ENCODE measurements at places on chromosomes 5 and 9.

- no peak for DNase-seq
These were observed 155.6 kb upstream of the VLDLR start for GRCh38 chr9:2465921-2466460.

GRCh38 chr9:112852741-112853504 lies 37.8 kb downstream of the SLC46A2 start:
- DNase-seq, result no peak

DNA sequence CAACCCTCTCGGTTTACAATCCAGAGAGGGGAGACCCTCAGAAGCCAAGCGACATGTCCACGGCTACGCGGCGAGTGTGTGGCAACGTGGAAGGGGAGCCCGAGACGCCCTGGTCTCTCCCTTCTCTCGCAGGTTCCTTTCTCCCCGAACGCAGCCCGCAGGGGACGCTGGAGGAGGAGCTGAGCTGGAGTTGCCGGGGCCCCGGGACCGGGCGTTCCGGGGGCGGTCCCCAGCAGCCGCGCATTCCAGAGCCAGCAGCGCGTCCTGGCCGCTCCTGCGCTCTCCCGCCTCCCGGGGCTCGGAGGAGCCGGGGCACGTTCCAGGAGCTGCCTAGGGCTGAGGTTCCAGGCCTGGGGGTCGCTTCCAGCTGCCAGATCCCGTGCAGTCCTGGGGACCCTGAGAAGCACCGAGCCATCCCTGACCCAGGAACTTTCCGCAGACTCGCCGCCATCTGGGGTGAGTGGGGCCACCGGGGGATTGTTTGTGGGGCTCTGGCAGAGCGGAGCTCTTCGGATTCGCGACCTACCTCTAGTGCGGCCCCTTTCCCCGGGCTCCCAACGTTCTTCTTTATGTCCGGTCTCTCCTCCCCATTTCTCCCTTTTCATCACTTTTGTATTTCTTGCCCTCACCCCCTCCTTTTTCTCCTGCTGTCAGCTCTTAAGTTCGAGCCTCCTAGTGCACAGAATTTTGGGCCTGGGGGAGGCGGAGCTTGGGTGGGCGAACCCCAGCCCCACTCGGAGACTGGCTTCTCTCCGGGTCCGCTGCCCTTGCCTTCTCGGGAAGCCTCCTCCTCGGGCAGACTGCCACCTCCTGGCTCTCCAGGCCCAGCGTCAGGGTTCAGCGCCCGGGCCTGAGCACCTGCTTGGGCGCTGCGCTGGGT lies at the start of gene SMIM3:
Gene SMIM3 (plus strand): TSS at position 241 of the 880 bp plus-strand sequence. CDS start 16,684 bp downstream, outside the sequence.
- DNase-seq, result peak; percentile 15

- no peak for DNase-seq
These were observed 54.6 kb downstream of the MARCHF3 start for GRCh38 chr5:126975796-126976195.

GRCh38 chr5:27639005-27639612 lies 600.7 kb upstream of the CDH9 start:
- no peak for DNase-seq

GRCh38 chr9:77495834-77496671 lies 152.1 kb downstream of the GNA14 start:
- no peak for DNase-seq

- DNase-seq, result no peak
These were observed 8.5 kb downstream of the DMXL1 start for GRCh38 chr5:119079318-119079921.

DNA sequence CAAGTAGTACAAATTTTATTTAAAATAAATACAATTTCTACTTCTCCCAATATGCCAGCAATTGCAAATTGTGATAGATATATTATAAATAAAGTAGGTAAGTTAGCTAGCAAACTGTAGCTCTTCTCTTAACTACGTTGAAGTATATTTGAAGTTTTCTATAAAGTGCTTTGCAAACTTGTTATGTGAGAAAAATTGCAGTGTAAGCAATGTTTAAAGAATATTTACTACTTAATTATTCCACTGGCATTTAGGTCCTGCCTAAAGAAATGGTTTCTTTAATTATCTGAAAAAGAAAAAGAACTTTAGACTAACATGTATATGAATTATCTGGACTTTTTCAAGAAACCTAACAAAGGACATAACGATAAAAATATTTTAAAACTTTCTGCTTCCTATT lies 1350.0 kb upstream of the CDH9 start:
- no peak for DNase-seq

DNA sequence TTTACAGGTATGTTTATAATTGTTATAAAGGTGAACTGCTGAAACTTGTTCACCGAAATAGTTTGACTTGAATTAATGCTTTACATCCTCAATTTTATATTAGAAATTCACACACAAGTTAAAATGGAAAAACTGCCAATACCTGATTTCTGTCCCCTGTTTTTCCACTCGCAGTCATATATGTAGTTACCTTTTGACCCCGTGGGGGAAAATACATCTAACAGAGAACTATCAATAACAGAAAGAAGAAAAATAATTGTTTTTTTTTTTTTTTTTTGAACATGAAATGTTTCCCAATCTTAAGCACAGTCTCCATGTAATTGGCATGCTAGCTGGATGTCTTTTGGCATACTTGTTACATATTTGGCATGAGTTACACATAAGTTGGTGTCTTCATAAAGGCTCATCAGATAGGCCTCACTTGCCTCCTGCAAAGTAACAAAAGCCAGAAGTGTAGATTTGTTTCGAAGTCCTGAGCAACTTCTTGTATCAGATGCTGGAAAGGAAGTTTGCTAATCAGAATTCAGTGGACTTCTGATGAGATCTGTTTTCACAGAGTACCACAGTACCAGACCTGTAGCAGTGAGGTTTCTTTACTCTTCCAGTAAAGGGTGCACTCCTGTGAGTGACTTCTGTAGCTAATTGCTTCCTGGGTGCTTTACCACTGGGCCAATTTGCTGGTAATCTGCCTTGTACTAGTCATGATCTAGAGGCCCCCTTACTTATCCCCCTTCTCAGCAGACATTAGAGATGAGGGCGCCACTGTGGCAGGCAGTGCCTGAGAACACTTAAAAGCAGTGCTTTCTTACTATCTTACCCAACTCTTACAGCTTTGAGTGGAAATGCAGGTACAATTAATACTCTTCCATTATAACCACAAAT lies 36.2 kb upstream of the CXXC5 start:
- no peak for DNase-seq

GRCh38 chr5:41097642-41098041 lies 26.5 kb upstream of the MROH2B start:
- DNase-seq, result no peak

GRCh38 chr5:139413963-139414362 lies 10.1 kb upstream of the SPATA24 start:
- no peak for DNase-seq

- no peak for DNase-seq
These were observed 93.6 kb upstream of the PITX1 start for GRCh38 chr5:135127439-135128240.

DNA sequence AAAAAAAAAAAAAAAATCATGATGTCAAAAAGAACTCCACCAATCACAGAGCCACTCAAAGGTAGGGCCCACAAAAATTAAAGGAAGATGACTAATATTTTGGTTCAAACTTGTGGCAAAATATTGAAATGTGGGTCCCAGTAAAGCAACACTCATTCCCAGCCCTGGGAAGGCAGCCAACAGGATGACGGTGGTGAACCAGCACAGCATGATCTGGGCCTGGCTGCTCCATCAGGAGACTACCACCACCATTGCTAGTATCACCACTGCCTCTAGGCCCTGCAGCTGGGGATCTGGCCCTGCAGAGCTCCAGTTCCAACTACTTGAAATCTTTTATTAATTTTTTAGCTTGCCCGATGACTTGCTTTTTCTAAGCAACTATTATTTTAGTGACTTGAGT lies 206.8 kb upstream of the ITGA1 start:
- no peak for DNase-seq

DNA sequence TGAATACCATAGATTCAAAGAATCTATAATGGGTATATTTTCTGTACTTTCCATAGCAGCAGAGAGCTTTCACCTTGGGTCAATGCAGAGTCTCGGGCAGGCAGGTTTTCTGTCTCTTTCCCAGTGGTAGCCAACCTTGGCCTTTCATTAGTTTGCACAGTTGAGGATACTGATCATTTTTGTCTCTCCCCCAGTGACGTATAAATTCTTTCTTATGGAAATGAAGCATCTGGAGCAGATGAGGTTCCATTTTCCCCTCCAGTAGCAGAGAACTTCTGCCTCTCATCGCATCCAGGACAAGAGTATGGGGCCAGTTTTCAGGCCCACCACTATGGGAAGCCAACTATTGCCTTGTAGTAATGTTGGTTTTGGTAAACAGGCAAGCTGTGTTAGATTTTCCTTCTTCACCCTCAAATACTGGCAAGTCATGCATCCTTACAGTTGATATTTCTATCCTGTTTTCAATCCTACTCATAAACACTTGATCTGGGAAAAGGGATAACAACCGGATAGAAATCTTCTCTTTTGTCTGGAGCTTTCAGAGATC lies 845.2 kb upstream of the CDH18 start:
- no peak for DNase-seq

GRCh38 chr5:94613583-94613982 lies 4.8 kb downstream of the KIAA0825 start:
- no peak for DNase-seq

- no peak for DNase-seq
These were observed 140.0 kb upstream of the RAD23B start for GRCh38 chr9:107142896-107143603.

DNA sequence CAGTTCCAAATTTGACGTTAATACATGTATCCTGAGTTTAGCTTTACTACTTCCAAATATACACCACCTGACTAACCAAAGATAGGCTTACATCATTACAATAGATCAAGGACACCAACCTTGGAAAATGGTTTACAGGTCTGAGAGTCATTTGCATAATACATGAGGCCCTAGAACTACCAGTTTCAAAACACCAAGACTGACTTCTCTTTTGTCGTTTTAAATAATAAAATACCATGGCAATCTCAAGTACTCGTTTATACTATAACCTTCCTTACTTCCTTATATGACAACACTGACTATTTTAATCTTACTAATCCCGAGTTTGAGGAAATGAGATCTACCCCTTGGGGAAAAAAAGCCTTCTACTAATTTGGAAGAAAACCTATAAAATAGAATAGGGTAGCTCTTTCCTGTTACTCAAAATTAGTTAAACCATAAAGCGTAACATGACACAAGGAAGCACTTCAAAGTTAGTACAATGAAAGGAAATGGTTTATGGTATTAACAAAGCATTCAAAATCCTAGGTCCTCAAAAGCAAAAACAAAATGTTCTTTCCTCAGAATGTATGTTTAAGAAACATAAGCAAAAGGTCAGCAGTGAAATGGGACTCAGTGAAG lies 42.1 kb downstream of the UBQLN1 start:
- DNase-seq, result no peak

- DNase-seq, result no peak
These were observed 1774.7 kb upstream of the ACO1 start for GRCh38 chr9:30609713-30610112.

DNA sequence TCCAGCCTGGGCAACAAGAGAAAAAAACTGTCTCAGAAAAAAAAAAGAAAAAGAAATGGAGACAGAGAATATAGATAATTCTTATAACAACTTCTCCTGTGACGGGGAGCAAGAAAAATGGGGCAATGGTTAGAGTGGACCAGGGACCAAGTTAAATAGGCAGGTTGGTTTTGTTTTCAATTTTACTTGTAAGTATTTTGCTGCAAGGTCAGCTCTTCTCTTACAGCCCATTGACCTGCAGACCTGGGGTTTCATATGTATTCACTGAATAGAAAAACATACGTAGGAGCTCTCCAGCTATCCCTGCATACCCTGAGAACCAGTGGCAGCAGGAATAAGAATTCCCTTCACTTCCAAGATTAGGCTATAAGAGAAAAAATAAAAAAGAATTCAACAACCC lies 29.2 kb upstream of the IL13 start:
- no peak for DNase-seq

DNA sequence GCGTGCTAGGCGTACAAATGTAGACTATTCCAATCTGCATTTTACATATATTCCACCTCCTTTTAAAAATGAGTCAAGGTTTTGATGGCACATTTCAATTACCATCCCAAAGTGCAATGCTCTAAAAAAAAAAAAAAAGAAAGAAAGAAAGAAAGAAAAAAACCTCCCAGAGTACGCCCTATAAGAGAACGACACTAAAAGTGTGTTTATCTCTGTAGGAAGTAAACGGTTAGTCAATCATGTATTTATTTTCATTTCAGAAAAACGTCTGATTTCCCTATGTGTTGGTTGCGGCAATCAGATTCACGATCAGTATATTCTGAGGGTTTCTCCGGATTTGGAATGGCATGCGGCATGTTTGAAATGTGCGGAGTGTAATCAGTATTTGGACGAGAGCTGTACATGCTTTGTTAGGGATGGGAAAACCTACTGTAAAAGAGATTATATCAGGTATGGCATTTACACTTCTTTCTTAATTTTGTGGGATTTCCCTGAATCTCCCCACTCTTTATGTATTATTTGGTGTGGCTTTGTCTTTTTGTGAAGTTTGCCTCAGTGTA lies 1.1 kb downstream of the ISL1 start:
- no peak for DNase-seq

DNA sequence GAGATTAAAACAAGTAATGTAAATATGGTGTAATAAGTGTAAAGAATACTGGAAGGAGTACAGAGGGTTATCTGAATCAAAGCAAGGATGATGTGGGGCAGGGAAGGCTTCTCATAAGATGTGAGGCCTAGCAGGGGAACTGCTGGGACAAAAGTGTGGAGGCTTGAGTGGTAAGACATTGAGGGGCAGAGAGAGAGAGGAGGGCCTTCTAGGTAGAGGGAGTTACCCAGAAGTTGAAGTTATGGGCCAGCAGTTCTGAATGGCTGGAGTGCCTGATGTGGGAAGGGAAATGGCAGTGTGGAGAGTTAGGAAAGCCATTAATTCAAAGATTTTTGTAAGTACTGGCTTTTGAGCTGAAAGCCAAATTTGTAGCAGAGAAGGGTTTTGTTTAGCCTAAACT lies 36.8 kb downstream of the CPEB4 start:
- DNase-seq, result no peak

GRCh38 chr5:100643473-100643872 lies 108.3 kb downstream of the FAM174A start:
- no peak for DNase-seq

DNA sequence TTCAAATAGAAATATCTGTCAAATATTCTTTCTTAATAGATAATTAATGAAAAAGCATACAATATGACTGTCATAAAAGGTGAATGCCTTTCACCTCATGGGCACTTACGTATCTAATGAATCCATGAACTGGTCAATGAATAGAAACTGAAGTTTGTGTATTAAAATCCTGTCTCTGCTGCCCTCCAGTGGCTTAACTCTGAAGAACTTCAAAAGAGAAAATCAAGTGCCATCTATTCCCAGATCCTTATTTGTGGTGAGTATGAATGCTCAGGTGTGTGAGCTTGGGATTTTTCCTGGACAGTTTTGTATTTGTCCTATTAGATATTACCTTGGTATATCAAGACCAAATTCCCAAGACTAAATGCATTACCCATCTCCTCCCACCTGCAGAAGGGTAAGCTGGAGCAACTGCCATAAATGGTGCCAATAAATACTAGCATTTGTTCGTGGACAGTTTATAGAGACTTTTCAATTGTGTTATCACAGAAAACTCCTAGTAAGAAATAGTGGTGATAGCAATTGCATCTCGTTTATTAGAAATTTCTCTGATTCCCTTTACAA lies 44.0 kb upstream of the SVEP1 start:
- no peak for DNase-seq

Measured in anterior cingulate cortex (tissue), 58 donors.